ENCODE measurements at places on chromosomes 3 and 15.

- no peak for DNase-seq
Observed at GRCh38 chr3:120850381-120851295, 57.4 kb upstream of the STXBP5L start.

DNA sequence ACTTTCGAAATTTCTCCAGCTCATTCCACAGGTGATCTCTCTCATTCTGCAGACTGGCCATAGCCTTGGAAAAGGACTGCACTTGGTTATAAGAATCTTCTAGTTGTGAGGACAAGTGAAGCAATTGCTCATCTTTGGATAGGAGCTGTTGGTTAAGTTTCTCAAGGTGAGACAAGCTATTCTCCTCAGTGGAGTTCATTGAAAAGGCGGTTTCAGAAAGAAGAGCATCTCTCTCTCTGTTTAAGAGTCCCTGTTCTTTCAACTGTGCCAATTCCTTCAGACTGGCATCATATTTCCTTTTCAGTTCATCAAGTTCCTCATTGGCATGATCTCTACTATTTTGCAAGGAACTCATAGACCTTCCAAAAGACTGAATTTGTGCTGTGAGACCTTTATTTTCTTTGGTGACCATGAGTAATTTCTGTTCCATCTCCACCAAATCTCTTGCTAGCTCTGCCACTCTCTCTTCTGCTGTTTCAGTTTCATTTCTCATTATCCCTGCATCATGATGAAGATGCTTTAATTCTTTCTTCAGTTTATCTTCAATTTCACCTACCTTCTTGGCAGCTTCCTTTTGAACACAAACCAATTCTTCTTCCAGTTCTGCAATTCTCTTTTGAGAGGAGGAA, 30.2 kb upstream of the HCLS1 start:
- DNase-seq = no peak

DNA sequence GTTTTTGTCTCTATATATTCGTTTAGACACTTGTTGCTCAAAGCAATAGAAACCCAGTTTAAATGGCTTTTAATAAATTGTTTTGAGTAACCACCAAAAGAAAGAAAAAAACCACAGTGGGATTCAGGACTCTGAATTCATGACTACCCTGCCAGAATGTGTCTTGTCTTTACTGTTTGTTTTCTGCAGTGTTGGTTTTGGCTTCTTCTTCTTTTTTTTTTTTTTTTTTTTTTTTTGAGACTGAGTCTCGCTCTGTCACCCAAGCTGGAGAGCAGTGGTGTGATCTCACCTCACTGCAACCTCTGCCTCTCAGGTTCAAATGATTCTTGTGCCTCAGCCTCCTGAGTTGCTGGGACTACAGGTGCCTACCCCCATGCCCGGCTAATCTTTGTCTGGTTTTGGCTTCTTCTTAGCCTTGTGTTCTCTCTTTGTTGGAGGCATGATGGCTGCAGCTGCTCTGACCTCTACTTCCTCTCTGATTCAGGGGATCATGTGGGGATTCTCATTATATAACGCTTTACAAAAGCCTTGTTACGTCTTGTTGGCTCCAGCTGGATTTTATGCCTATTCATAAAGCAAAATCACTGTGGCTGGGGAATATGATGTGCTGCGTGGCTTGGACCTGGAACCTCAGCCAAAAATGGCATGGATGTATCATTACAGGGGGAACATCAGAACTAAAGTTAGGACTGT, 54.0 kb downstream of the PLS1 start:
- no peak for DNase-seq

DNA sequence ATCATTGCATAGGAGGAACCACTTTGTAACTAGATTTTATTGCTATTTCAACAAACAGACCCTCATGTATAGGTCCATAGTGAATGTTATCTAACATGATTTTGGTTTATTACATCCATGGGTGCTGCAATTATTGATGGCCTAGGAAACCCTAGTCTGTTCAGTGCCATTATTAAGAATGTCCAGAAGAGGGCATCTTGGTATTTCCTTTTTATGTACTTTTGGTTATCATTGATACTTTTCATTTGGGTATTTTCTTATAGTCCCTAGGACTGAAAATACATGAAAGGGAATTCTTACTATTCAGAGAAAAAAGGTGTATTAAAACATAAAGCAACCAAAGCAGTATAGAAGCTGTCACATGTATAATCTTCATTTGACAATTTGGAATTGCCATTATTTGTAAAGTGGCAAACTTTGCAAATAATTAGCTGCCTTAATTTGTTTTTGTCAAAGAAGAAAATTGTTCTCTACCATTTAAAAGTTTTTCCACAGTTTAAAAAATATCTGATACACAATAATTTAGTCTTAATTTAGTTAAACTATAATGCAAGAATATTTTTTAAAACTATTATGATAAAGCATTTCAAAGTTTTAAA, 48.7 kb downstream of the CNOT10 start:
- DNase-seq = no peak

DNA sequence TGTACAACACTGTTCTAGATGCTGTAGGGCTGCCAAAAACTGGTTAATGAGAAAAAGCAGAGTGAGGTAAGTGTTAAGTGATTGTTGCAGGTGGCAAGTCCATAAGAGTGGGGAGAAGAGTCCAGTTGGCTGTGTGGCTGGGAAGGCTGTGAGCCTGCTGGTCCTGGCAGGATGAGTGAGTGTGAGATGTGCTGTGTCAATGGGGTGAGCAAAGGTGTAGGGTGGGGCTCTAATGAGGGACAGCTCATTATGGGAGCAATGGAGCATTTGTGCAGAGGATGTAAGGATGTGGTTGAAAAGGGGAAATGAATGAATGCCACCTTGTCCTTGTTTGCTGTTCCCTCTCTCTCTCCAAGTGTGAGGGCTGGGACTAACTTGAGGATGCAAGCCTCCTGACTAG, 145.3 kb upstream of the ROPN1 start:
- DNase-seq = no peak

DNA sequence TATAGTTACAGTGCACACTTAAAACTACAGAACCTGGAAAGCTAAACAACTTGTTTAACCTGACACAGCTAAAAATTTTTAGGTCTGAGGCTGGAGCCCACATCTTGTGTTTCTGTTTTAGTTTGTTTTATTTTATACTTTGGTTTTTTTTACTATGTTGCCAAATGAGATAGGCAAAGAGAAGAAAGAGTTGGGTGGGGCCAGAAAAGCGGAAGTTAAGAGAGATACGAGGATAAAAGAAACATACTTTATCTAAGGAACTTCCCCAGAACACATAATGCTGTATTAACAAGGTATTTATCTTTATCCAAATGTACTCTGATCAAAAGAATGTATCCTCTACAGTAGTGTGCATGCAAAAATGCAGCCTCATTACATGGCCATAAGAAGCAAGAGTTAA, 1145.7 kb downstream of the EPHA3 start:
- DNase-seq = no peak

- no peak for DNase-seq
Observed at GRCh38 chr15:64844576-64845145, 2.9 kb downstream of the PLEKHO2 start.

DNA sequence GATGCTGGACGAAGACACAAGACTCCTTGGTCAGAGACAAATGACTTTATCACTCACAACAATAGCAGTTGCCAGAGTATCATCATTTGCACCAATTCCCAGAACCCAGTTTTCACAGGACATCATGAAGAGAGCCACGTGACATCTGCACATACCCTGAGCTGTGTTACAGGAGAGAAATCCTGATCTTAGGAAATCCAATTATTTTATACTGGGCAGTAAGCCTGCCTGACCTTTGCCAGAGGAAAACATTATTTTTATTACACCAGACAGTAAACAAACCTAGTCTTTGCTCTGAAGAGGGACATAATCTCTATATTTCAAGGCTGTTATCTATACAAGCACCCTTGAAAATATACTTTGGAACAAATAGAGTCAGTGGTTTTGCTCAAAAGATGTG, 77.4 kb downstream of the ZBBX start:
- DNase-seq = no peak

DNA sequence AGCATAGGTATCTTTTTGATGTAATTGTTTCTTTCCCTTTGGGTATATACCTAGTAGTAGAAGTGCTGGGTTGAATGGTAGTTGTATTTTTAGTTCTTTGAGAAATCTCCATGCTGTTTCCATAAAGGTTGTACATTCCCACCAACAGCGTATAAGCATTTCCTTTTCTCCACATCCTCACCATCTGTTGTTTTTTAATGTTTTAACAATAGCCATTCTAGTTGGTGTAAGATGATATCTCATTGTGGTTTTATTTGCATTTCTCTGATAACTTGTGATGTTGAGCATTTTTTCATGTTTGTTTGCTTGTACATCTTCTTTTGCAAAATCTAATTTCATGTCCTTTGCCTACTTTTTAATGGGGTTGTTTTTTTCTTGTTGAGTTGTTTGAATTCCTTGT, 80.0 kb upstream of the TMC3 start:
- no peak for DNase-seq

DNA sequence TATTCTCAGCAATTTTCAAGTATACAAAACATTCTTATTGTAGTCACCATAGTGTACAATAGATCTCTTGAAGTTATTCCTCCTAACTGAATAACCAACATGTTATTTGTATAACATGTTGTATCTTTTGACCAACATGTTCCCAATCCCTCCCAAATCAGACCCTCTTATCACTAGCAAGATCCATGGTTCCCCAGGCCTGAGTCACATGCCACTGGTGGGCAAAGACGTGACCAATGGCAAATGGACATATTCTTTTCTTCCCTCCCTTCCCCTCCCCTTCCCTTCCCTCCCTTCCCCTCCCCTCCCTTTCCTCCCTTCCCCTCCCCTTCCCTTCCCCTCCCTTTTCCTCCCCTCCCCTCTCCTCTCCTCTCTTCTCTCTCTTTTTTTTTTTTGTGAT, 45.4 kb downstream of the AMOTL2 start:
- DNase-seq = no peak

- DNase-seq = no peak
Observed at GRCh38 chr15:48533982-48534381, 111.5 kb downstream of the FBN1 start.

DNA sequence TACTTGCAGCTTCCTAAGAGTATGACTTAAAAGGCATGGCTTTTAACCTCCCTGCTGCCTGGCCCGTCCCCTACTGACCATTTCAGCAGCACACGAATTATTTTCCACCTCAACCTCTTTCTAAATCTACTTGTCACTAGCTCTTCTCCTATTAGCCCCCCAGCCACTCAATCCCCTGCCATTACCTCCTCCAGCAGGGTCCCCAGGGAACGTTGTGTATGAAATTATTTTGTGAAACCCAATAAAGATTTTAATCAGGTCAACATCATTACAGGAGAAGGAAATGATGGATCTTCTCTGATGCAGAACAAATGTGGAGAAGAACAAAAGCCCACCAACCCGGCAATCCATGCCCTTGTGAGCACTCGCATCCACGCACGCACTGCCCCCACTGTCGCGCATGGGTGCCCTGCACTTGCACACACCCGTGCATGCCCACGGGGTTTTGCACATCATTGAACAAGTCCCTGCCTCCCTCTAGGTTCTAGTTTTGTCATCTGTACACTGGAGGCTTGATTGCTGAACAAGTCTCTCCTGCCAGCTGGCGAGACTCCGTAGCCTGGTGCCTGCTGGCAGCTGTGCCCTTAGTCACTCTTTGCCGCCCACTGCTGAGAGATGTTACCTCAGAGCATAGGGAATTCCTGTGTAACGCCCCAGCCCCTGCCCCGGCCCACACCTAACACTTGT, 51.6 kb downstream of the LINGO1 start:
- DNase-seq = no peak

DNA sequence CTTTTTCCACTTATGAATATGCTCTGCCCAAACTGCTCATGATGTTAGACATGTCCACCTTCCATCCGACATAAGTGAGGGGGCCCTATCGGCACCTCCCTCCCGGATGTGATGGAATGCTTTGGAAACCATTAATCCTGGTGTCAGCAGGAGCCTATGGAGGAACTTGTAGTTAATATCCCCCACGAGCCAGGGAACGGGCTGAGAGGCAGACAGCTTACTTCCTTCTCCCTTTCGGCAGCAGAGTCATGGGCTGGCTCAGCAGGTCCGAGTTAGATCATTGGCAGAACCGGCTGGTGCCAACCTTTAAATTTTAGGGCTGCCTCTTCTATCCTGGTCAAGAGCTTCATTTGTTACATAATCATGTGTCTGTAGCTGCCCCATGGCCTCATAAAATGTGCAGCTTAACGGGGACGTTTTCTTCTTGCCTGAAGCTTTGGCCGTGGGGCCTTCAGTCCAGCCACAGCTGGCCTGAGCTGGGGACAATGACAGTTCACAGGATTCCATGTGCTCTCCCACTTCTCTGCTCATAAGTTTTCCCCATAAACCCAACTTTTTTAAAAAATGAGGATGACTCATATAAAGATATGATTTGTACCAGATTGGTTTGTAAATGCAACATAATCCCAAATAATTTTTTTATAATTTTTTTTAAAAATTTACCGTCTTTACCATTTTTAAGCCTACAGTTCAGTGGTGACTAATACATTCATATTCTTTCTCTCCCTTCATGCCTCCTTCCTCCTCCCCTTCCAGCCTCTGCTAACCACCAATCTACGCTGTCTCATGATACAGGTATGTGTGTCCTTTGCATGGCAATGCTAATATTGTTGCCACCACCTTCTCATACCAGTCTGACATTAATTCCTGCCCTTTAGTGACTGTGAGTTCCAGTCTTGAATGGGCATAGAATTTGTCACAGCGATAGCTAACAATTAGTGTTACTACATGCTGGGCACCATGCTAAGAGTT, 62.2 kb upstream of the RGMA start:
- DNase-seq = no peak

GRCh38 chr3:125433611-125434041, 58.5 kb upstream of the ZNF148 start:
- no peak for DNase-seq

DNA sequence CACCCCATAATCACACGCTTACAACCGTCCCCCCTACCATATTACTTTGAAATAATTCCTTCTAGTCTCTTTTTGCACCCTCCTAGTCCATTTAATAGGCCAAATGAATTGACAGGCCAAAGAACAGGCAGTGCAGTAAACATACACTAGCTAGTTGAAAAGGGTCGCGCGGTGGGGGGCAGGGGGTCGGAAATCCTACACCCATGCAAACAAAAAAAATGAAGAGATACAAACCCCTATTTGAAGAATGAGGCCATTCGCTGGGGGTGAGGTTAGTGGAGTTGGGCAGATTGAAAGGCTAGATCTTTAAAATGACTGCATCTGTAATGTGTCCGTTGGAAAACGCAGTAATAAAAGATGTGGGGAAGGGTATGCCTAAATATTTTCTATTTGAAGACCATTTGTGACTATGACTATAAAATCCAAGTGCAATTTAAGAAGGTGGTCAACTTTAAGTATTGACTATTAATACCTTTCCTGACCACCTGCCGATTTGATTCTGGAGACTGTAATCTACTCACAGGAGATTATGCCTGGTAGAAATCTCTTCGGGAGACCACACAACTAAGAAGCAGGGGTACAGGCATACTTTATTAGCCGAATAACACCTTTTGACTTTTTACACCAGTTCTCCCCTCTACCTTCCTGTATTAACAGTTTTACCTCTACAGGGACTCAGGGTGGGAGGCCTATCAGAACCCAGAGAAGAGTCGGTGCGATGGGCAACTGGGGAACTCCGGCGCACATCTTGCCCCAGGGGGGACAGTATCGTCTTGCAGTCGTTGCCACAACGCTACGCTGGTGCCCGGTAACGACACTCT, 762 bp upstream of the ARL6 start:
- DNase-seq = no peak

GRCh38 chr3:95272781-95273180, 1209.9 kb downstream of the NSUN3 start:
- no peak for DNase-seq

All from GM04504 (cell line).